ENCODE measurements at places on chromosomes 1 and 21. TPM values are rescaled to one million over a fixed set of nuclear protein-coding genes. Genes with fewer than 3 reads are reported as not detected.

GRCh38 chr1:100378956-100379355 is 26.6 kb downstream of the CDC14A start:
- DNase-seq = no peak

DNA sequence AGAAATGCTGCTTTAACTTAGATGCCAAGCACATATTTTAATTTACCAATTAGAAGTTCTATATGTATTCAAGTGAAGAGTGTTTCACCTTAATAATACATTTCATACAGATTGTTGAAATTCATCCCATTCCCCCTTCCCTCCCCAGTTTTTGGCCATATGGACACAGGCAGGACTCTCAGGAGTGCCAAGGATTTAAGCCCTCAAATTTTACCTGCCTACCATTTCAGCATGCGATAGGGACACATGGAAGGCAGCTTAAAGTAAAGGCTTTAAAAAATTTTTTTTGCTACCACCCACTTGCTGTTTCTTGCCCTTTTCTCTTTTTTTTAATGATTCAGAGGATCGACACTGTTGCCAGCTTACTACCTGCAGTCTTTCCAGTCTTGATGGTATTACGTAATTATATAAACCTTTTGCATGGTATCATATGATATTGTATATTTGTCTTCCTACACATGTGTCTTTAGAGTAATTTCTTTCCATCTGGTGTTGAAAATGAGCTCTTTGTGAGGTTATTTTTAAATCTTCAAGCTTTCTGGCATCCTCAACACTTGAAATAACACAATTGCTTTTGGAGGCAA is 7.0 kb downstream of the EPB41 start:
- no peak for DNase-seq

DNA sequence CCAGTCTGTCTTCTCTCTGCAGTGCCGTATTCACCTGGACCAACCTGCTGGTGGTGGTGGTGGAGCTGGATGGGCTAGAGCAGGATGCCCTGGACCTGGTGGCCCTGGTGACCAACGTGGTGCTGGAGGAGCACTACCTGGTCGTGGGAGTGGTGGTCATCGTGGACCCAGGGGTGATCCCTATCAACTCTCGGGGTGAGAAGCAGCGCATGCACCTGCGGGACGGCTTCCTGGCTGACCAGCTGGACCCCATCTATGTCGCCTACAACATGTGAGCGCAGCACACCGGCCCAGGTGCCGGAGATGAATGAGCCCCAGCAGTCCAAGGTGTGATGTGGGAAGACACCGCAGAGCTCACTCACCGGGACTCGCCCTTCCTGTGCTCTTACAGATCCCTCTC is 37.5 kb downstream of the S100B start:
- DNase-seq = no peak

GRCh38 chr1:183580281-183580682 is 10.0 kb downstream of the NCF2 start:
- DNase-seq = no peak

The CYP4A11 gene
- 0.53 TPM for total RNA-seq

The LCE1F gene
- not detected for total RNA-seq

The WLS gene
- 4.5 TPM for total RNA-seq

The IL20 gene
- not detected for total RNA-seq
